NCI-H1048 (cell line): ENCODE measurements at places on chromosomes 6 and 20.
A peak's percentile ranks its signal among the peaks of the same experiment; 100 is the strongest.

DNA sequence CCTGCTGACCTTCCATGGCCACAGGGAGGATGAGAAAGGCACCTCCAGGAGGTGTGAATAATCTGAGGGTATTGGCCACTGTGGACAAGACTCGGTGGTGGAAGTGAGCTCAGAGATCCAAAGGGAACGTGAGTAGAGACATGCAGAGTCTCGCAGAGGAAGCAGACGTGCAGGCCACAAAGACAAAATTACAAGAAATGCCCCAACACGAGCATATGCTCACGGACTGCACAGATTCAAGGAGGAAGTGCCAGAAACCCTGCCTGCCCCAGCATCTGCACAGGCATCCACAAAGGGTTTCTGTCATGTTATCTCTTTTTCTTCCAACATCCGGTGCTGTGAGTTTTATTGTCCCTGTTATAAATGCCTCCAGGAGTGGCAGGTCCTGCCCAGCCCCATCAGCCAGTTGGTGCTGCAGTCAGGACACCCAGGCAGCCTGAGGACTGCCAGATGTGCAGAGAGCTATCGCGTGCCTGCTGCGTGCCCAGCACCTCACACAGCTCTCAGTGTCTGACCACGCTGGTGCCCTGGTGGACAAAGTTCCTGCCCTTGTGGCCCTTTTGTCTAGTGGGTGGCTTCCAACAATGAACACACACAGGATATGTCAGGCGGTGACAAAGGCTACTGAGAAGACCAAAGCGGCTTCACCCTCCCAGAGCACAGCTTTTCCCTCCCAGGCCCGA, 34.0 kb upstream of the FANCE start:
- DNase-seq, result no peak

- DNase-seq, result no peak
These were observed 66.5 kb upstream of the PIM1 start for GRCh38 chr6:37103169-37104039.

DNA sequence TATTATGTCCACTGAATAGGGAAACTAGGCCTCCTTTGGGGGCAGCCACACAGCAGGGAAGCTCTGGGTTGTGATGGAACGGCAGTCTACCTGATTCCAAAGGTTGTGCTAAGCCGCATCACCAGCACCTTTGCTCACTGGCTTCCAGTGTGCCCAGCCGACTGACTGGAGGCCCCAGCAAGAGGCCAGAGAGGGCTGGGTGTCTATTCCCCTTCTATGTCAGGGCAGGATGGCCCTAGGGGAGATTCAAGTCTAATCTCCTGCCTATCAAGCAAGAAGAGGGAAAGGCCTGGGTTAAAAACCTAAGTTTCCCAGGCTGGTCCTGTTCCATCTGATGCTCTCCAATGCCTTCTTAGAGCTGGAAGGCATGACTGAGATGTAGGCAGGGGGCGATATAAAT, 53.6 kb downstream of the JPH2 start:
- DNase-seq, result no peak

DNA sequence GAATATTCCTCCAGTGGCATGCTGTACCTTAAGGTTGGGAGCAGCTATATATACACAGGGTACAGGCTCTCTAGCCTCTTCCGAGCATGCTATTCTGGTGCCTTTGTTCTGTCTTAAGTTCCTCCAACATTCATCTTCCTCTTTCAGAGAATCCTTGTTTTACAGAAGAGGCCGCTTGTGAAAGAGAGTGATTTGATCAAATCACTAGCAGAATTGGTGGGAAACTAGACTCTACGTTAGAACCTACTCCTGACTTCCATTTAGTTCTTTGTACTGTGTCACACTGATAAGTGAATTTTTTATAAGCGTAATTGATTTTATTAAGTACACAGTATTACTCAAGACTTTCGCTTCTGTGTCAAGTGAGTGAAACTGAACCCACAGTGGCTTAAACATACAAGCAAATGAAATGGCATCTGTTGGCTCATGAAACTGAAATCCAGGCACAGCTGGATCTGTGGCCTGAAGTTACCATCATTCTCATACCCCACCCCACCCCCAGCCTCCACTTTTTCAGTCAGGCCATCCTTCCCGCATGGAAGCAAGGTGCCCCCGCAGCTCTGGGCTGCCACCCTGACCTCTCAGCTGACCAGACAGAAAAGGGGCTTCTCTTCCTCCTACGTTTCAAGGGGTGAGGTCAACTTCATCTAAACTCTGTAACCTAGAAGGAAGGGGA, 102.3 kb downstream of the RPP40 start:
- DNase-seq, result no peak

GRCh38 chr6:21741221-21742109, 147.9 kb downstream of the SOX4 start:
- no peak for DNase-seq

- no peak for DNase-seq
These were observed 312.6 kb downstream of the CLIC5 start for GRCh38 chr6:45702849-45703739.

DNA sequence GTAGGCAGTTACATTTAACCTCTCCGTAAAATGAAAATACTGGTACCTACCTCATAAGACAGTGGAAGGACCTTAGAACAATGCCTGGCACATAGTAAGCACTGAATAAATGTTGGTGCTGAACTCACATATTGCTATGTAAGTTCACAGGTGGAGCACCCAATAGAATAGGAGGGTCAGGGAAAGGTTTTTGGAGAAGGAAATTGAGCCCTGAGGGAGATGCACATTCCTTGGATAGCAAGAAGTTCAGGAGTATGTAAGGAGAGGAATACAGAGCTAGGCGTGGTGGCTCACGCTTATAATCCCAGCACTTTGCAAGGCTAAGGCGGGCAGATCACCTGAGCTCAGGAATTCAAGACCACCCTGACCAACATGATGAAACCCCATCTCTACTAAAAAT, 7.0 kb downstream of the UBE2C start:
- DNase-seq, result no peak

GRCh38 chr20:49616154-49617007, 48.4 kb upstream of the PTGIS start:
- DNase-seq, result no peak

DNA sequence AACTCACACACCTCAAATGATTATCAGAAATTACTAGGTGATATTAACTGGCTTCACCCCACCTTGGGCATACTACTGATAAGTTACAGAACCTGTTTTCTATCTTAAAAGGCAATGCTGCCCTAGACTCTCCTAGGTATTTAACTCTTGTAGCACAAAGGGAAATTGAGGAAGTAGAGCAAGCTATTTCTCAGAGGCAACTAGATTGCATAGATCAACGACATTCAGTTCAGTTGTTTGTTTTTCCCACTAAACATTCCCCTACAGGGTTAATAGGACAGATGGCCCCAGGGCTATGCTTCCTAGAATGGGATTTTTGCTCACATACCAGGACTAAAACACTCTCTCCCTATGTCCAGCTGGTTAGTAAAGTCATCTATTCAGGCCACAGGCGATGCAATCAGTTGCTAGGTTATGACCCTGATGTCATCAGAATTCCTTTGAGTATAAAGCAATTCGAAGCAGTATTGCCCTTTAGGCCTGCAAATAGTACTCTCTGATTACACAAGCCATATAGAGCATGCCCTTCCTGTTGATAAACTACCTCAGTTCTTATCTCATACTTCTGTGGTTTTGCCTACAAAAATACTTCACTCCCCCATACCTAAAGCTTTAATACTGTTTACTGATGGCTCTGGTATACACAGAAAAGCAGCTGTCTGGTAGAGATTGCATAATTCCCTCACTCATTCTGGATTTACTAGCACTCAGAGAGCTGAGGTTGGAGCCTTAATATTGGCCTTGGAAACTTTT, 67.4 kb upstream of the ASCC3 start:
- no peak for DNase-seq

- no peak for DNase-seq
These were observed 31.8 kb upstream of the PDE7B start for GRCh38 chr6:135819665-135820064.

DNA sequence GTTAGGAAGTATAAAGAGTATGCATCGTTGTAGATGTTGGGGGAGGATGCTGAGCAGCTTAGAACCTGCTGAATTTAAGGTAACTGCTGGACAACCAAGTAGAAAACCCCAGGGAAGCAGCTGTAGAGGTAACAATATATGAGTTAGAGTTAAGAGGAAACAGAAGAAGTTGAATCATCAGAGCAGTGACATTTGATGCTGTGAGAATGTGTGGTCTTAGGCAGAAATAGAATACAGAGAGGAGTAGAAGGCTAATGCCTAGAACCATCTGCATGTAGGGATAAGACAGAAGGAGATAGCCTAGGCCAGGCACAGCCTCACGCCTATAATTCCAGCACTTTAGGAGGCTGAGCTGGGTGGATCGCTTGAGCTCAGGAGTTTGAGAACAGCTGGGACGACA, 22.6 kb upstream of the DYNLRB1 start:
- no peak for DNase-seq

DNA sequence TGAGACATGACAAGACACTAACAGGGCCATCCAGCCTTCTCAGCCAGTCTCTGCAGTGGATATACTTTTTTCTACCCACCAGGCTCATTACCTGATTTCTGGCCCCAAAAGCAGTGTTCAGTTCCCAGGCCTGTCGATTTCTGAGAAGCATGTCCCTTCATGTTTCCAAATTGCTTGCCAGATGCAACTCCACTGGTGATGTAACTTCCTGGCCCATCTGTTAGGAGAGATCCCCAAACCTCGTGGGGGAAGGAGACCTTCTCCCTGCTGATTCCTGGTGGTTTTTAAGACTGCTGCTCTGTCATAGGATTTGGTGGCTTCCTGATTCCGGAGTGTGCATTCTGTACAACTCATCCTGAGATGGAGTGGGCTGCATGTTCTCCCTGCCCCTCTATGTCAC, 31.6 kb upstream of the MRPS10 start:
- no peak for DNase-seq

DNA sequence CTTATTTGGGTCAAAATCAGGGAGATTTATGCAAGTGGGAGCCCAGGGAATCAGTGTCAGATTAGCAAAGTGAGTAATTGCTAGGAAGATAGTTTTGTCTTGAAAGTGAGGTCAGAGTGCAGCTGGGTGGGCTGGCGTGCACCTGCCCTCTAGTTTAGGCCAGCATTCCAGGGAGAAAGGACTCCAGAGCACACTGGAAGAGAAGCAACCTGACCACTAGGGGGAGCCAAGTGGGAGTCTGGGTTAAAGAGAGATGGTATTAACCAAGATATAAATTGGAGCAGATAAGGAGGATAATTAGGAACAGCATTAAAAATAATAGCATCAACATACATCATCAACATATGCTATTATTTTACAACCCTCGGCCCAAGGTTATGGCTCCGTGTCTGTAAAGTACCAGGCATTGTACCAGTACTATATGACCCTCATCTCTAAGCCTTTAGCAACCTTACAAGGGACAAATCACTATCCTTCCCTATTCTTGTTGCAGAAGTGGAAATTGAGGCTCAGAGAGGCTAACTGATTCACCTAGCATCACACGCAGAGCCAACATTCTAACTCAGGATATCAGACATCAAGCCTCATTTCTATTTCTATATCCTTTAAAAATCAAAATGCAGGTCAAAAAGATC, 57.8 kb downstream of the SLC2A10 start:
- peak; percentile 47 for DNase-seq

- no peak for DNase-seq
These were observed 762 bp downstream of the ZC3H12D start for GRCh38 chr6:149483849-149484655.

DNA sequence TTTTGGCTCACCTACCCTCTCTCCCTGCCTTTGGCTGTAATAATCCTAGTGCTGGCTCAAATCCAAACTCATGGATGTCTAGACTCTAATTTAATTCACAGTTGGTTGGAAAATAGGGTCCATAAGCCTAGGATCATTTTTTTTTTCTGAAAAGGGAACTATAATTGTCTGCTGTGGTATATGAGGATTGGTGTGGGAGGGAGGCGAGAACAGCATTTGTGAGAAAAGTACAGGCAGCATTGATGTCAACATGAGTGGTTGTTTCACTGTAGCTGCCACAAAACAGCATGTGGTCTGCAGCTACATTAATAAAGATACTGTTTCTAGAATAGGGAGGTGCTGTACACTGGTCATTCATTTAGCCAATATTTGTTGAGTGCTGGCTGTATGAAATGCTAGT, 18.6 kb upstream of the POLR1H start:
- DNase-seq, result no peak

DNA sequence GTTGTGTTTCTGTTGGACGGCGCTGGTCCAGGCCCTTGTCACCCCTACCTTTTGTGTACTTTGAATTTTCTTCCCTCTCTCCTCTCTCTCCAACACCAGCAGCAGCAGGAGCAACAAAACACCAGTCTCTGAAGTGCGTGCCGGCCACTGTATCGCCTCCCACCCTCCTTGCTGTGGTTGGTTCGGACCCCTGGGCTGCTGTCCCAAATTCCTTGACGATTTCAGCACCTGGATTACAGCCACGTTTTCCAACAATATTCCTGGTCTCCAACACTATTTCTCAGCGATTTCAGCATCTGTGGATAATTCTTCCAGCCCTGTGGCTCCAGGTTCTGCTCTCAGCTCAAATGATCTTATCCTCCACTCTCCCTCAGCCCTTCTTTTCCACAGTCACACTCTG, 11.8 kb downstream of the MAS1 start:
- no peak for DNase-seq

- DNase-seq, result no peak
These were observed 36.3 kb downstream of the PLEKHG1 start for GRCh38 chr6:150635906-150636514.

DNA sequence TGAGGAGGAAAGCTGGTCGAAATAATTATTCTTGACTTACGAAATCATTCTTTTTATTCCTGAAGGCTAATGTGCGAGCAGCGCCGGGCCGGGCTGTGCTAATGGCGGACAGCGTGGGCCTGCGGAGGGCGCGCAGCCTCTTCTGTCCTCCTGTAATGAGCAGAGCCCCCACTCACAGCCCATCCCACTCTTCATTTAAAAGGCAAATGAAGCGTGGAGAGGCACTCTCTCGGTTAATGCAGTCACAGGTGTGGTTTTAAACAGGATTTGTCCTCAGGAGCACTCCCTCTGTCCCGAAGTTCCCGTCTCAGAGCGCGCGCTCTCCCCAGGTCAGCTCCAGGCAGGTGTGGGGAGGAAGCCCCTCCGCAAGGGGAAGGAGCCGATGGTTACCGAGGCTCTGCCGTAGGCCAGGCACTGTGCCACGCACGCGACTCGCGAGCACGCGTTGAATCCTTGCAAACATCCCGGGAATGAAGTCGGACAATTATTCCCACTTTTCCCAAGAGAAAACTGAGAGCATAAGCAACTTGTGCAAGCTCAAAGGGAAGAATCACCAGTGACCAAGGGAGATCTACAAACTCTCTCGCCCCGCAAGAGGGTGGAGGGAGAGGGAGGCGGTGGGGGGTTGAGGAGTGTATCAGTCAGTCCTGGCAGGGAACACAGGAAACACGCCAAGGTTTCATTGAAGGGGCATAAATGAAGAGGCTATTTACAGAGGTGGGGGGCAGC, 35.5 kb upstream of the ZFAND3 start:
- DNase-seq, result no peak
